Central memory CD4-positive, alpha-beta T cell (primary cell): ENCODE measurements at places on chromosomes 11 and 22.

DNA sequence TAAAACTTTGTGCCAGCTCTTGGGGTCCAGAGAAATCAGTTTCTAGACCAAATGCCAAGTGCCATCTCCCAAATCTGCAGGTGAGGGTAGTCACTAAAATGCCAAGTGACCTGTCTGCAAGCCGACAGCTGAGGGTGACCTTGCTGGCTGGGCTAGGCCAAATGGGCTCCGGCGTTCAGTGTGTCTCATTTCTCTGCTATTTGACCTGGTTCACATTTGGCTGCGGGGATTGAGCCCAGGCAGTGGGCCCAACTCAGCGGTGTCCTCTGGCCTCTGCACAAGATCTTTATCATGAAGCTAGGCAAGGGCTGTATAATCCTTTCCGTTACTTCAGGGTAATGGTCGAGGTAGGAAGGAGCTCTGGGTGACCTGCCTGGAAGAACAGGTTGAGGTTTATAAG lies 87.5 kb downstream of the SNX19 start:
- DNase-seq, result no peak

DNA sequence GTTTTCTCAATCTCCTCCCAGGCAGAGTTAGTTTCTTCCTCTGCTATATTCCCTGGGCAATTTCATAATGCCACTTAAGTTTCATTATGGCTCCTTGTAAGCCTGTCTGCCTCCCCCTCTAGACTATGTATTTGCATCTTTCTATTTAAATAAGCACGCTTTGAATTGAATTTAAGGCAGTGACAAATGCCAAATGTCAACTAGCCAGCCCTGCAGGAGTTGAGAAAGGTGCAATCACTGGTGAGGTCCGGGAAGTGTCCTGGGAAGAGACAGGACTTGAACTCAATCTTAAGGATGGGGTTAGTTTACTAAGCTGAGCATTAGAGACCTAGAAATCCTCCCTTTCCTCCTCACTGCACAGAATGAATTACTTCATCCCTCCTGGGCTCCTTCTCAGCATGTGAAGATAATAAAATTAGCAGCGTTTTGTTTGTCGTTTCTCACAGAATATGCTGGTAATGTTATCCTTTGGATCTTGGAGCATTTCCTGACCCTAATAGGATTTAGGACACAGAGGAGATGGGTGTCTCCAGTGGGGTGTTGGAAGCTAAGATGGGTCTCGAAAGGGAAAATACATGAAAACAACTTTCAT lies 1.6 kb downstream of the TCP11L1 start:
- no peak for DNase-seq

GRCh38 chr22:49431551-49431950 lies 396.1 kb downstream of the BRD1 start:
- DNase-seq, result no peak

DNA sequence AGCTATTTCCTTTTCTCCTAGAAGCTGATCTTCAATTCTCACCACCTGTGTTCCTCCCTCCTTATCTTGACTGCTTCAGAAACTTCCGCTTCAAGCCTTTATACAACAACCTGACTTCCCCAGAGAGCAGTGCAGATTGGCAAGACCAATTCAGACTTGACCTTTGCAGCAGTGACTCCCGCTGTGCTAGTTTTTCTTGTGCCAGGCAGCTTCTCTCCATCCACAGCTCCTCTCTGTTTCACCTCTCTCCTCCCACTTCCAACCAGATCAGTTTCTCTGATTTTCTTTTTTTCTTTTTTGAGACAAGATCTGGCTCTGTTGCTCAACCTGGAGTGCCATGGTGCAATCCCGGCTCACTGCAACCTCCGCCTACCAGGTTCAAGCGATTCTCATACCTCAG lies 74.3 kb downstream of the GRAMD1B start:
- no peak for DNase-seq

DNA sequence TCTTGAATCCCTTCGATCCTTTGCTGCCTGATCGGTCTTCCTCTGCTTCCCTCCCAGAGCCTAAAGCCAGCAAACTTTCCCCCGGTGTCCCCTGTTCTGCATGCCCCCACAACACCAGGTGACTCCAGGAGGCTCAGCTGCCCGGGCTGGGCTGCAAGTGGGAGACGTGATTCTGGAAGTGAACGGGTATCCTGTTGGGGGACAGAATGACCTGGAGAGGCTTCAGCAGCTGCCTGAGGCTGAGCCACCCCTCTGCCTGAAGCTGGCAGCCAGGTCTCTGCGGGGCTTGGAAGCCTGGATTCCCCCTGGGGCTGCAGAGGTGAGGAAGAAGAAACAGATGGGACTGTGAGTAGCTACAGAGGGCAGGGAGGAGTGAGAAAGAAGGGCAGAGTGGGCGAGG lies 3.6 kb downstream of the NHERF4 start:
- DNase-seq, result no peak

GRCh38 chr11:62150887-62151736 lies 27.3 kb downstream of the INCENP start:
- no peak for DNase-seq

DNA sequence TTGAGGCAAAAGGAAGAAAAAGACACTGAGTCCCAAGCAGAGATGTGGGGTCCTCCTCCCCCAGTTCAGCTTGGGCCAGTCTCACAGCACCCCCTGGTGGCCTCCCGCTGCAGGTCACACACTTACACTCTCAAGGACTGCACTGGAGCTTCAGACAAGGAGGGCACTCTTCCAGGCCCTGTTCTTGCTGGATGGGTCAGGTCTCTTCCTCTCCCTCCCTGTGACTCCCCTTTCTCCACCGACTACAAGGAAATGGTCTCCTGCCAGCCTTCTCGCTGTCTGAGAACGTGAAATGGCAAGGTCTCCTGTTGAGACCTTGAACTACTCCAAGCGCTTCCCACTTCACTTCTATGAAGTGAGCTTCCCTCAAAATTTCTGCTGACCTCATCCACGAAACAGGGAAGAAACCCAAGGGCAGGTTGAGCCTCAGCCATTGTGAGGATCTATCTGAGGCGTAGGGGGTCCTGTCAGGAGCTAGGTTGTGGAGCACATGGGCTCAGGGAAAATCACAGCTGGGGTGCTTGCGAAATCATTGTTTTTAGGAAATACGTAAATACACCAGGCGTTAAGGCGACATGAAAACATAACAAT lies 11.2 kb upstream of the IGLL1 start:
- peak; percentile 15 for DNase-seq

GRCh38 chr11:112608509-112608908 lies 347.8 kb upstream of the PLET1 start:
- no peak for DNase-seq

GRCh38 chr11:67504005-67504949 lies 886 bp downstream of the PITPNM1 start:
- peak; percentile 38 for DNase-seq

DNA sequence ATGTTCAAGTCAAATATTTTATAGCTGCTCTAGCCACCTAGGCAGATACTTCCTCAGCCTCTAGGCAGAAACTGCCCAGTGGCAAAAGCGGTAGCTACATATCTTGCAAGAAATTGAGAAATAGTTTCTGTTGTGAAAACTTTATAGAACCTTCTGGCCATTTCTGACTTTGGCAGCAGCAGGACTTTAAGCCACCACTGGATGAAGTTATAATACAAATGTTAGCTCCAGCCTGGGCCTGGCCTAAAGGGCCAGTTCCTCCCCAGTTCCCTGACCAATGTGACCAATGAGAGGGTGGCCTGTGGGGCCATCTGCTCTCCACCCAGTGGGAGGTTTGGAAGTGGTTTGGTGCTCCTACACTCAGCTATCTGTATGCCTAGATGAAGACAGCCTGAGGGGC lies 254.0 kb upstream of the NARS2 start:
- no peak for DNase-seq

- no peak for DNase-seq
Measured at GRCh38 chr11:102430158-102430836, 22.3 kb downstream of the TMEM123 start.

- DNase-seq, result no peak
Measured at GRCh38 chr11:133656082-133656635, 123.9 kb upstream of the OPCML start.

GRCh38 chr22:24002272-24002671 lies 3.0 kb downstream of the GSTT4 start:
- DNase-seq, result no peak

DNA sequence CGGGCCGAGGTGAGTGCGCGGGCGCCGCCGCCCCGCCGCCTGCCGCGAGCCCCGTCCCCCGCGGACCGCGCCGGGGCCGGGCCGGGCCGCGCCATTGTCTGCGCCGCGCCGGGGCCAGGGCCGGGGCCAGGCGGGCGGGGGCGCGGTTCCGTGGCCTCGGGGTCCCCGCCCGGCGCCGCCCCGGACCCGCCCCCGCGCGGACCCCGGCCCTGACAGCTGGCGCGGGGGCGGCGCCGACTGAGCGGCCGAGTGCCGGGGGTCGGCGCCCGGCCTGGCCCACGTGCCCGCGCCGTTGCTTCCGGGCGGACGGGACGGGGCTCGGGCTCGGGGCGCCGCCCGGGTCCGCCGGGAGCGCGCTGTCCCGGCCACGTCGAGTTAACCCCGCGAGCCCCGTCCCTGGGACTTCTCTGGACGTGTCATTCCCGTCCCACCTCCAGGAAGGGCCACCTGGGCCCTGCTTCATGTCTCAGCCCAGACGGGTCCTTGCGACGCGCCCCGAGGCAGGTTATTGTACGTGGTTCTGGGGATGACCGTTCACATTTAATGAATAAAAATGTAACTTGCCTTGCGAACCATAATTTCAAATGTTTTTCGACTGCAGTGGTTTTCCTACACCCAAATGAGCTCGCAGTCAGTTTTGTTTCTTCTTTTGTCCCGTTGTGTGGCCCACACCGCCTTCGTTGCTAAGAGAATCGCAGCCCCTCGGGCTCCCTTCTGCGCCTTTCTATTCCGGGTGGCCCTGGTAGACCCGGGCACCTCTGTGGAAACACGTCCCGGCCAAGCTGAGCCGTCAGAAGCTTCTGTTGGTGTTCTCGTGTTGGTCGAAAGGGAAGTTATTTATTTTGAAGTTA lies 562 bp downstream of the ZBED4 start:
- DNase-seq, result no peak

- no peak for DNase-seq
Measured at GRCh38 chr22:28967969-28968368, 84.6 kb downstream of the ZNRF3 start.

- no peak for DNase-seq
Measured at GRCh38 chr11:72218251-72218745, 1.7 kb downstream of the FOLR2 start.

DNA sequence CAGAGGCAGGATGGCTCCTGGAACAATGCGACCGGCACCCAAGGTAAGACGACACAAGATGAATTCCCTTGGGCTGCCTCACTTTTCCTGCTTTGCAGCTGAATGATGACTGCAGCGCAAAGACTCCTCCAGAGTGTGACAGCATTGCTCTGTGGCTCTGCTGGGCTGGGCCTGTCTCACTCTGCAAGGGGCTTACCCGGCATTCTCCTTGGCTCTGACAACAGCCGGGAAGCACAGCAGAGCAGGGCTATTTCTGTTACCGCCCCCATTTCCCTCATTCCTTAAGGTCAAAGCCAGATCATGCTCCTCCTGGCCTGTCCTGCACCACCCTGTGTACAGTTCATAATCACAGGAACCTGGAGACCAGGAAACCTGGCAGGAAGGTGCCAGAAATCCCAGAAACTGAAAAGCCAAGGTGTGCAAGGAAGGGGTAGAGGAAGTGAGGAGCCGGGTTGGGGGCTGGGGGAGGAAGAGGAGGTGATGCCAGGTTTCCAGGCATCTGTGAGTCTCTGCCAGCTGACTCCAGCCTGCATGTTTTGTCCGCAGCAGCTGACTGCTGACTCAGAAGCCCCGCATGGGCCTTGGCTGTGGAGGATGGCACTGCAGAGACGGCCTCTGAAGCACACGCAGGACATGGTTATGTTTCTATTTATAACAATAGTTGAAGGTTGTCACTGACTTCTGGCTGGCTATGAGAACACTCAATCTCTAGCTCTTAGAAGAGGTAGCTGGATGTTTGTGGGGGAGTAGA lies 113.6 kb downstream of the MICAL3 start:
- no peak for DNase-seq

- DNase-seq, result no peak
Measured at GRCh38 chr11:43579919-43580276, 100.6 kb upstream of the HSD17B12 start.

DNA sequence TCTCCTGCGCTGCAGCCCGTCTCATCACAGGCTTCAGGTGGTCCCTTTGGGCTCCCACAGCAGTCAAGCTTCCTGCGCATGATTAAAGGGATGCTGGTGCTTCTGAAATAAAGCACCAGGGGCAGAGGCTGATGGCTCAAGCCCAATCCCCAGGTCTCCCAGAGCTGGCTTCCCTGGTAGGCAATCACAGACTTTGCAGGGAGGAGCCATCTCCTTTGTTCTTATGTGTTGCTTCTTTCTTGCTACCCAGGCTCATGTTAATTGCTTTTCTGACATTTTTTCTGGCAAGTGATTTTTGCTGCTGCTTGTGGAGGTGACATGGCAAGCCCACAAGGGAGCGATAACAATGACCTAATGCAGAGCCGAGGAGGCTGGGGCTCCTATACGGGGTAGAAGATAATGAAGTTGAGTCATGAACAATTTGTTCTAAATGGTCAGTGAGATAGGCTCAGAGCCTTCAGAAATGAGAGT lies 25.2 kb upstream of the PLET1 start:
- no peak for DNase-seq

GRCh38 chr11:20360650-20361049 lies 2.9 kb upstream of the HTATIP2 start:
- DNase-seq, result peak; percentile 45

GRCh38 chr11:7060868-7061267 lies 27.9 kb upstream of the RBMXL2 start:
- no peak for DNase-seq

DNA sequence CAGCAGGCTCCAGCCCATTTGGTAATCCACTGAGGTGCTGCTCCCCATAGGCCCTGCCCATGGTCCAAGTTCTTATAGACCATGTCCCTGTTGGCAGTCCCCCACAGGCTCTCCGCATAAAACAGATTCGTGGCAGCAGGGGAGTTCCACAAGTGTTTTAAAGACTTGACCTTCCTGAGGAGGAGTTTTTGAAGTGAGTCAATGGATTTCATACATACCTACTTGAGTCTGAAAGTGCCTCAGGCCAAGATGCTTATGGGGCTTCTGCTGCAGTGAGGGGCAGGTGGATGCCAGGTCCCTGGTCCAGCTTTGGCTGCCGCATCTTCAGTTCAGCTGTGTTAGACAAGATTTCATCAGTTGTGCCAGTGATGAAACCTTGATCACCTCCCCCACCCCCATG lies 43.3 kb downstream of the CABIN1 start:
- no peak for DNase-seq

DNA sequence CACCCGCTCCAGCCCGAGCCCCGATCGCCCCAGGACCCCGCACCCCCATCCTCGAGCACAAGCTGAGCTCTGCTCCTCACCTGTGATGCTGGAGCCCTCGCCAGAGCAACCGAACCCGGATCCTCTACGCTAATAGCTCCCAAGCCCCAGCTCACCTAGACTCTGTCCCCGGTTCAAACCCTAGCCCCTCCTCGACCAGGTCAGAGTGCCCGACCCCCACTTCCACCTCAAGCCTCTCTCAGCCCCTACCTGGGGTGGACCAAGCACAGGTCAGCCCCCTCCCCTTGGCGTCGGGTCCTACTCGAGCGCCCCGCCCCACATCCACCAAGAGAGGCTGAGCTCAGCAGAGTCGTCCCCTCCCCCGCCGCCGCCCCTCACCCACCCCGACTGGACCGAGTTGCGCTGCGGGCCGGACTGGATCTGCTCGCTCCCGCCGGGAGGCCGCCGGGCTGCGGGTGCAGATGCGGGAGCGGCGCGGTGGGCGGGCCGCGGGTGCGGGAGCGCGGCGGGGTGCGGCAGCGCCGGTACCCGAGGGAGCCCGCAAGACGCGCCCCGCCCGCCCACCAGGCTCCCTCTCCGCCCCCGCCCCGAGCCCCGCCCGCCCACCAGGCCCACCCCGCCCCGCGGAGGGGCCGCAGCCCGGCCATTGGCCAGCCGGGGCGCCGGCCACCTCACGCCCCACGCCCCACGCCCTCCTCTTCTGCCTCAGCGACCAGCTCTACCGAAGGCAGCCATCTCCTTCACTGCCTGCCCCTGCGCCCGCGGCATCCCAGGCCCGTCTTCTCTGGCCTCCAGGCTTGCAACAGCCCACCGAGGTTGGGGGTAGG lies 577 bp upstream of the DKK3 start:
- no peak for DNase-seq
